Regular cardiac myocyte (primary cell): ENCODE measurements at places on chromosomes 16 and 17. TPM values are rescaled to one million over a fixed set of nuclear protein-coding genes. Genes with fewer than 3 reads are reported as not detected.

The ST6GALNAC2 gene
- total RNA-seq = 0.96 and 1.1 TPM in 2 replicates

The TRAF7 gene
- 33.8 and 44.3 TPM in 2 replicates for total RNA-seq

The ZPBP2 gene
- total RNA-seq = not detected in 2 replicates

The KRT17 gene
- total RNA-seq = 1.9 and 7.0 TPM in 2 replicates

The ALDH3A2 gene
- 37.5 and 52.0 TPM in 2 replicates for total RNA-seq

The C16orf54 gene
- not detected in 2 replicates for total RNA-seq

The IQCK gene
- 4.0 and 9.6 TPM in 2 replicates for total RNA-seq

The SLFN14 gene
- total RNA-seq = not detected in 2 replicates

The BAIAP2 gene
- 6.8 and 12.8 TPM in 2 replicates for total RNA-seq

The C1QL1 gene
- 0.19 TPM in 1 of 2 replicates, not detected in the other for total RNA-seq

The NOXO1 gene
- total RNA-seq = under 0.01 TPM in 1 of 2 replicates, not detected in the other

The KRTAP4-1 gene
- not detected in 2 replicates for total RNA-seq

The CPNE7 gene
- total RNA-seq = 8.2 and 11.3 TPM in 2 replicates

The MT3 gene
- 0.56 TPM in 1 of 2 replicates, not detected in the other for total RNA-seq

The ADAM11 gene
- total RNA-seq = 0.19 and 0.28 TPM in 2 replicates

The COPRS gene
- 121 and 180 TPM in 2 replicates for total RNA-seq

The FOXC2 gene
- 2.3 and 7.3 TPM in 2 replicates for total RNA-seq

The PRR15L gene
- not detected in 2 replicates for total RNA-seq
